ENCODE measurements at places on chromosomes 2 and 18.

DNA sequence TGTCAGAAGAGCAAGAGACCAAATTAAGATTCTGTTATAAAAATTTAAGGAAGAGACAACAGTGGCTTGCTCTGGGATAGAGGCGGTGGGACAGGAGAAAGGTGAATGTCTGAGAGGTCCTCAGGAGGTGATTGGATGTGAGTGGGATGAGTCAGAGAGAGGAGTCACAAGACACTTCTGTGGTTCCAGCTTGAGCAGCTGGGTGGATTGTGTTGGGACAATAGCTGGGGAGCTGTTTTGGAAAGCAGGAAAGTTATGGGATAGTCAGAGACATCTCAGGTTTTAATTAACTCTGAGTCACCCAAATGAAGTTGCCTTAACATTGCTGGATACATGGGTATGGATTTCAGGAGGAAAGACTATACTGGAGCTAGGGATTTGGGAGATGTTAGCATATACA, 218.0 kb upstream of the TRIB2 start:
- no peak for DNase-seq

DNA sequence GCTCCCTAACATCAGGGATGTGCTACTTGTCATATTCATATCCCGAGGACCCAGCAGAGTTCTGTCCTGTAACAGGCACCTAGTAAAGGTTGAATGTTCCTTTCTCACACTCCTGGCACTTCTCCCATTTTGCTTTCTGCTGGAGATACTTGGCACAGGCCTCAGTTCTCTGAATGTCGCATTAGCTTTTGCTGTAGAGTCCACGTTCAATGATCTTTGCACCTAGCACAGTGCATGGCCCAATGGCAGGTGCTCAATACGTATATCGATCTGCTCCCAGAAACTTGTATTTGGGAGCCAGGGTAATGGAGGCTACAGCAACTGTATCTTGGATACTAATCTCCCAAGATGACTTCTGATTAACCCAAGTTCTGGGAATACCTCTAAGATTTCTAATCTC, 24.8 kb upstream of the VPS4B start:
- no peak for DNase-seq

DNA sequence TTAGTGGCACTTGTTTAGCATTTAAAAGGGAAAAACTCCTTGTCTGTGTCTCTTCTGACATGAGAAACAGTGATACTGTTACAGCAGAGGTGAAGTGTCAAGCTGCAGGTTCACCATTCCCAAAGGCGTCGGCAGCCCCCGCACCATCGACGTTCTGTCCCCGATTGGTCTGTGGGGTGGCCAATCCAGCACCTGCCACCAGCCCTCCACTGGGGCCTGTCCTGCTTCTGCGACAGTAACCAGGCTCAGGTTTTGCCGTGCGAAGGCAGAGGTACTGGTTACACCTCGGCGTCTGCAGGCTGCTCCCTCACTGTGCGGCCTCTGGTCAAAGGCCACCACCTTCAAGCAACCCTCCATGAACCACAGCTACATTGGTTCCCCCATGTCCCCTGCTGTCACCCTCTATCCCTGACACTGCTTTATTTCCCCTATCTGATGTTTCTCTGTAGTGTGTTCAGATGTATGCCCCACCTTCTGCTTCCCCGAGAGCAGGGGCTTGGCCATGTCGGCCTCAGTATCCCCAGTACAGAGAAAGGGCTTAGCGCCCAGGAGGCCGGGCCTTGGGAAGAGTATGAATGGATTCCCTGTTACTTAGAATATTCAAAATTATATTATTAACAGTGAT, 8.6 kb upstream of the ESPNL start:
- no peak for DNase-seq

- DNase-seq = no peak
Measured at GRCh38 chr18:36101943-36102342, 27.2 kb downstream of the SLC39A6 start.

GRCh38 chr18:5238371-5238976, 41.4 kb upstream of the AKAIN1 start:
- DNase-seq = peak; percentile 61

DNA sequence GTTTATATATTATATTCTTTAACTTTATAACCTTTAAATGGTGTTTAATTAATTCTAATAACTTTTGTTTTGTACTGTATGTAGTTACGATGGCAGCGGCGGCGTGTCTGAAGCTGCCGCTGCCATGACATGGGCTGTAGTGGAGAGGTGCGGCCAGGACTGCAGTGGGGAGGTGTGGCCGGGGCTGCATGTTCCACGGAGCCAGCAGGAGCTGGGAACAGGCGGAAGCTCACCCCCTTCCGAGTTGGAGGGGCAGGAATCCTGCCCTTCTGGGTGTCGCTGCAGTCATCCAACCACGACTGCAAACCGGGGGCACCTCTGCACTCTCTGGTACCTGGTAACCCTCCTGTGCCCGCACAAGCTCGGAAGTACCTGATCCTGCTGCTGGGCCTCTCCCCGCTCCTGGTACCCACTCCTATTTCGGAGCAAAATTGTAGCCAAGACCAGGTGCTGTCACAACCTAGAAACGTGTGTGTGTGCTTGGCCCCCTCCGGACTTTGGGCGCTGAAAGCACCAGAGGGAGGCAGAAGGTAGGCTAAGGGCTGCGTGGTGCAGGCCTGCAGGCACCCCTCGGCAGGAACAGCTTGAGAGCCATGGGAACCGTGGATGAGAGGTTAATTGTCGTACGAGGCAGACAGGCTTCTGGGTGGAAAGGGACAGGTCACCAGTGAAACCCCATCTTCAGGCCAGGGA, 1329.7 kb upstream of the SLC39A10 start:
- no peak for DNase-seq

- peak; percentile 55 for DNase-seq
Measured at GRCh38 chr2:236887953-236888793, 197.5 kb upstream of the COPS8 start.

DNA sequence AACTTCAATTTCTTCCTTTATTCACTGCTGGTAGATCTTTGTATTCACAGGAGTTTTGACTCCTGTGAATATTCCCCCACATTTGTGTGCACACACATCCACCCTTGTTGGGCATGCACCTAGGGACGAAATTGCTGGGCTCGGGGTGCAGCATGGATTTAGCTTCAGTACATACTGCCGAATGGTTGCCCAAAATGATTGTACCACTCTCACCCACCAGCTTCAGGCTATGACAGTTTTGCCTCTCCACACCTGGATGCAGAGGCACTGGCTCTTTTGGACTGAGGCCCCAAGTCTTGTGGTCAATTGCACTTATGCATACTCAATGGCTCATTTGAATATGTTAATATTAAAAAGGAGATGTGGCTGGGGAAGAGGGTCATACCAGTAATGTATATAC, 65.1 kb upstream of the ODC1 start:
- DNase-seq = no peak

DNA sequence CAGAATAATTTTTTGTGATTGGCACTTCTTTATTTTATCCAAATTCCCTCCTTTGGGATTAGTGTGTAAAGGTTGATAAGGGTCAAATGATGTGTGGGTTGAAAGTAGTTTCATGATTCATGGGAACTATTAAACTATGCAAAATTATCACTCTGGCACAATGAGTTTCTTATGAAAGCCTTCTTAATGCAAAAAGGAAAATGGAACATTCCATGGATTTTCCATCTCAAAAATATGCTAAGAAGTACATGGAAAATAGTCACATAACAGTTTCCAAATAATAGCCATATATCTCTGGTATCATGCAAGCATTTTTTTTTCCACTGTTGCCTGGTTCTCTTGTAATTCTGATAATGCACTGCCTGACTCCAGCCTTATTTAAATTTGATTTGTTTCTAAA, 639.7 kb downstream of the NR4A2 start:
- no peak for DNase-seq

DNA sequence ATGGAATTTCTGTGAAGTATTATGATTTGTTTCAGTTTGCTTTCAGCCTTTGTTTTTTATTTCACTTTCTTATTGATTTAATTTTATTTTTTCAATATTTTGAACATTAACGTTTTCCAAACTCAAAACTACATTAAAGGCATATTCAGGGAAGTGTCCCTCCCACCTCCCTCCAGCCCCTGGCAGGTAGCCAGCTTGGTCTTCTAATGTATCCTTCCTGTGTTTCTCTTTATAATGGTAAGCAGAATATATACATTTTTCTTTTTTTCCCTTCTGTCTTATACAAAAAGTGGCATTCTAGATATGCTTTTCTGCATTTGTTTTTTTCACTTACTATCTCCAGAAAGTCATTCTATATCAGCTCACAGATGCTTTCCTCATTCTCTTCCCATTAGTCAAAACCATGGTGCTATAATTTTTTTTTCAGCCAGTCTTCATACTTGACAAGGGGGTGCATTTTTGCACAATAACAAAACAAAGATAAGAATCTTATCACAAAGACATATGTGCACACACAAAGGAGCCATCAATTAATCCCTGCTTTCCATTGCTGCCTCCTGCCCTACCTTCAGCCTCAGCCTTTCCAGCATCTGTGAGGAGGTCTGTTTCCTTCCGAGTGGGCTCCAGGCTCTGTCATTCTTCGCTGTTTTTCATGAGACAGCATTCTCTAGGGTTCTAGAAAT, 33.7 kb upstream of the TMEM177 start:
- DNase-seq = no peak

DNA sequence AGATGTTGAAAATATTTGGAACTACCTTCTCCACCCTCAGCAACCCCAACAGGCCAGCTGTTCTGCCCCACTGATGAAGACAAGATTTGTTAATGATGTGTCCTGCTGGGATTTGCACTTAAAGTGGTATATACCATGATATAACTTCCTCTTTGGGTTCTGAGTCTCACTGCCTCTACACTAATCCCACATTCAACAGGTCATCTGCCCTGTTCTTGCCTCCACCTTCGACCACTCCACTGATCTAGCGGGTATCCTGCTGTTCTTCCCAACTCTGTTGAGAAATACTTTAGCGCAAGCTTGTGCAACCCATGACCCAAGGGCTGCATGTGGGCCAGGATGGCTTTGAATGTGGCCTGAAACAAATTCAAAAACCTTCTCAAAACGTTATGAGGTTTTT, 72.7 kb downstream of the LRP1B start:
- no peak for DNase-seq

DNA sequence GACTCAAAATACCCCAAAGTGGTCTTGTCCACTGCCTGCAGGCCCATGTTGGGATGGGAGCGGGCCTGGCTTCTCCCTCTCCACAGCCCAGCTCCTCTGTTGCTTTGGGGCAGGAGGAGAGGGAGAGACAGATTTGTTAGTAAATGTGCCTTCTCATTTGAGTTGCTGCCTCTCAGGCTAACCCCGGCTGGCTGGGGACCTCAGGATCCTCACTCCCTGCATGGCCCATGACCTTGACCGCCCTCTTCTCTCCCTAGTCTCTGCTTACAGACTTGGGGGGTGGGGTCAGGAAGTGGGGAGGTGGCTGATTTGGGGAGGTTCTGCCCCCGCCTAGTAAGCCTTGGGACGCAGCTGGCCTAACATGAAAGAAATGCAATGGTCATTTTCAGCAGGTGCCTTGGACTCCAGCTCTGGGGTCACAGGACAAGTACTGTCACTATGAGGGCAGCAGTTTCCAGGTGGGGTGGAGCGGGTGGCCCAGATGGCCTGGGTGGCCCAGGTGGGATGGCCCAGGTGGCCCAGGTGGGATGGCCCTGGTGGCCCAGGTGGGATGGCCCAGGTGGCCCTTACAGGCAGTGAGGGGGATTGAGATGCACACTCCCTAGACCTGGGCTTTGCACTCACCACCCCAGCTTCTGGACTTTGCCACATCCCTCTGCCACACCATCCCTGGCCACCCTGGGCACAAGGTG, 24.1 kb downstream of the HJURP start:
- peak; percentile 36 for DNase-seq

- no peak for DNase-seq
Measured at GRCh38 chr18:62396381-62396780, 71.3 kb downstream of the TNFRSF11A start.

DNA sequence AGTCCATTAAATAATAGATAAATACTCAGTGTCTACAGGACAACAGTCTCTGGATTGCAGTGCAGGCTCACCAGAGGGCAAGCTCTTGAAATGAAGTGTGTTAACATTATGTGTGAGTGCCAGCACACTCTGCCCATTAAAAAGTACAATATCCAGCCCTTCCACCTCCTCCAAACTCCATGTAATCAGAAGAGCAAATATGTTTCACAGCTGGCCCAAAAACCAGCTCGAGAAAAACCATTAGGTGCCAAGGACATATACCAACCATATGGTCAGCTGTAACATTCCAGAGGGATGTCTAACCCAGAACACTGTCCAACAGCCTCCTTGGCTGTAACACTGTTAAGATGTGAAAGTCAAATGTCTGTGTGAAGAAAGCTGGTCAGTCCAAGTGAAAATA, 112.2 kb downstream of the ZNF385B start:
- DNase-seq = no peak

DNA sequence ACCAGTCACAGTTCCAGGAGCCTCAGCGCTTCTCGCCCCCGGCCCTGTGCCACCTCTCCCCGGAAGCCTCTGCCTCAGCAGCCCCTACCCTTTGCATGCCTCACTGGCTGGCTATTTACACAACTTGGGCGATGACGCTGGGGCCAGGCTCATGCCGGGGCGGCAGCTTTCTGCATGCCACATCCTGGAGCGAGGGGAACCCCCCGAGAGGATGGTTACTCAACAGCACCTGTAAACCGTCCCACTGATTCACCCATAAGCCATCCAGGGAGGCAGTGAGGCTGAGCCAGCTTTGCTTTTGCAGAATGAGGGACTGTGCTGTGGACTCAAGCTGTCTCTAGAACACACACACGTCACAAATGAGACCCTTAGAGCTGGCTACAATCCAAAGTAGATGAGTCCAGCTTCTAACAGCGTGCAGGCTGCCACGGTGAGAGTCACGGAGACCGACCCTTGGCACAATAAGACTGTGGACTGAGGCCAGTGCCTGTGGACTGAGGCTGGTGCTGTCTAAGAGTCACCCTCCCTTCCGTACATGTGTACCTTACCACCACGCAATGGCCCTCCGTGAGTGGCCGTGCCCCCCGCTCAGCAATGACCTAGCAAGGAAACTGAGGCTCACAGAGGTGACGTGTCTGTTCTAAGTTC, 45.6 kb upstream of the ODC1 start:
- DNase-seq = no peak

GRCh38 chr2:73827018-73827417, 1.7 kb upstream of the STAMBP start:
- DNase-seq = no peak

DNA sequence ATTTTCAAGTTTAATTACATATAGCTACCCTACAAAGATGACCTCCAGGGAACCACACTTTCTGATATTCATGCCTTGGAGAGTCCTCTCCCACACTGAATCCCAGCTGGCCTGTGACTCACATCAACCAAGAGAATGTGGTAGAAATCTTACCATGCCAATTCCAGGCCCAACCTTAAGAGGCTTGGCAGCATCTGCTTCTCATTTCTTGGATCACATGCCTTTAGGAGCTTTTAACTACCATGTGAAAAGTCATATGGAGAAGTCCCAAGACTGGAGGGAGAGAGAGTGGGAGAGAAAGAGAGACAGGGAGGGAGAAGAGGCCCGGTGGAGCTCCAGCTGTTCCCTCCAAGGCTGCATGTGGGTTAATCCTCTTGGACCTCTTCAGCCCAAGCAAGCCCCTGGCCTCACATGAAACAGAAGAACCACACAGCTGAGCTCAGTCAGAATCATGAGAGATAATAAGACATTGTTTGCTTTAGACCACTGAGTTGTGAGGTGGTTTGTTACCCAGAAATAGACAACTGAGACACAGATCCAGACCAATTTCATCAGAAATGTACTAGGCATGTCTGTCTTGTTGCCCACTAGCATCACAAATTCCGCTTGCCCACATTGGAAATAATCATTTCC, 190.7 kb downstream of the MTCL1 start:
- no peak for DNase-seq
